ENCODE measurements at places on chromosomes 2 and 18. TPM values are rescaled to one million over a fixed set of nuclear protein-coding genes. Genes with fewer than 3 reads are reported as not detected.

- peak; percentile 52 for DNase-seq
Observed at GRCh38 chr2:9422321-9423099, 818 bp downstream of the ITGB1BP1 start.

- no peak for DNase-seq
Observed at GRCh38 chr2:143209570-143210445, 80.6 kb downstream of the ARHGAP15 start.

- no peak for DNase-seq
Observed at GRCh38 chr18:41323044-41323443, 632.0 kb upstream of the PIK3C3 start.

The SOWAHC gene
- total RNA-seq, result 2.5 TPM

The SLC5A7 gene
- 0.04 TPM for total RNA-seq

The MAP3K19 gene
- not detected for total RNA-seq
